ENCODE measurements at places on chromosomes 11 and 22.

DNA sequence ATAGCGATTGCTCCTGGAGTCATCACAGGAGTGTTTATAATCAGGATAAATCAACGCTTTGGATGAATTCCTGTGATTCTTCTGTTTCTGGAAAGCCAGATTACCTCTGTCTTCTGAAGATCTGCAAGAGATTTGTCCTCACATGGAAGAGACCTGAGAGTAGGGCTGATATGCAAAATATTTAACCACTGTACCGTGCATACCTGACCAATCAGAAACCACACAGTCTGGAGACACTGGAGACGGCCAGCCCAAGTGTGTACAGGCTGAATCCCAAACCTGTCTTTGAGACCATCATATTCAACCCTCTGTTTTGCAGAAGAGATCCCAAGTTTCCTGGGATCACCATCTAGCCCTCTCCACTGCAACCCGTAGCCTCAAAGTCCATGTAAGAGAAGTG is 50.4 kb upstream of the WT1 start:
- DNase-seq = no peak

DNA sequence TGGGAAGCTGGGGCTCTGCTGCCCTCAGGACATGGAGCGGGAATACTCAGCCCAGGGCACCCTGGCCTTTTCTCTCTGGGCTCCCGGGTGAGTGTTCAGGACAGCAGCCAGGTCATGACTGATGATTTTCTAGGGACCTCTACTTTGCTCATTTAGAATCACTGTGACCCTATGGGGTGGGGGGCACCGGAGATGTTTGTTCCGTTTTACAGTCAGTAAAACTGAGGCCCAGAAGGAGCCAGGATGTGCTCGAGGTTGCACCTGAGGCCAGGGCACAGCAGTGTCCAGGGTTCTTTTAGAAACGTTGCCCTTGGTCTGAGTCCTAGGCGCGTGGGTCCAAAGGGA is 48.1 kb downstream of the SMIM38 start:
- DNase-seq = no peak

DNA sequence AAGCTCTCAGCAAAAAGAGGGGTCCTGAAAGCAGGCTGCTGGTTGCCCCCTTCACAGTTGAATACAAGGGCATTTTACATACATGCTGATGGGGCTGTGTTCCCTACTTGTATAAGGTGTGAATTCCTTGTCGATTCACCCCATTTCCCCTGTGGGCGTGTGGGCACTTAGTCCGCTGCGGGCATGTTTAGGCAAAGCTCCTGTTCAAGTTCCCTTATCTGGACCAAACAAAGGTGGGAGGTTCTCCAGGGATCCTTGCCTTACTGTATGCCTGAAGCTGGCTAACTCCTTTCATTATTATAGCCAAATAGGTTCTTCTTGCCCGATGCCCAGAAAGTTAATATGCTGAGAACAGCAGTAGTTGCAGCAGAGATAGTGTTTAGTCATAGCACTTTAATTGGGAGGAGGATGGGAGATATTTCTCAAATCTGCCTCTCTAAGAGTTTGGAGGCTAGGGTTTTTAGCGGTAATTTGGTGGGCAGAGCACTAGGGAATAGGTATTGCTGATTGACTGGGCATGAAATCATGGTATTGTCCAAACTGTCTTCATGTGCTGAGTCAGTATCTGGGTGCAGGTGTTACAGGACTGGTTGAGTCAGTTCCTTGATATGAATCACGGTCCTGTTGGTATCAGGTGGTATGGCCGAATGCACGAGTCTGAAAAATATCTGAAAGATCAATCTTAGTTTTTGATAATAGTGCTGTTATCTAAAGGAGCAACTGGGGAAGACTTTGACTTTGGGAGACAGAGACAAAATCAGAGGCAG is 32.7 kb downstream of the METTL15 start:
- DNase-seq = no peak

DNA sequence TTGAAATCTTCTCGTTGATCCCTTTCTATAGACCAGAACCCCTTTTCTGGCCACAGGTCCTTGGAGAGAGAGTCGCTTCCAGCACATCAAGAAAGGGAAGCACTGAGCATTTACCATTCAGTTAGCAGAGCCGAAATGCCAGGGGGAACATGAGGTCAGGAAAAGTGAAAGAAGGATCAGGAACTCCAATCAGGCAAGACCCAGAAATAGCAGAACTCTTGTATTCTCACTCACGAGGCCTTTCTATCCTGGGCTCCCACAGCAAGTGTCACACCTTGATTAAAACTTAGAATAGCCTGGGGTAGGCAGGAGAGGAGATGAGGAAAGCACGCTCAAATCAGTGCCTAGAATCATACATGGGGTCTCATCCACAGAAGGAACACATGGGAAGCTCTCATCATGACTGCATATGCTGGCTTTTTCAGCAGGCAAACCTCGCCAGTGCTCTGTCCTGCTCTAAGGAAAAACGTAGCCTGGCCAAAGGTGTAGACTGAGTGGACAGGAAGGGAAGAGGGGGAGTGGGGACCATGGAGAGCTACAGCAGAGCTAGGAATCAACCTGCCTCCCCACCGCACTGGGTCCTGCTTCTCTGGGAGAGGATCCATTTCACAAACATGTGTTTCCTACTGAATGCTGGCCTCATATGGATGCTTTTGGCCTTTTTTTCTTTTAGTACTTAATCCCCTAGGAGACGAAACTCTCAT is 40.5 kb downstream of the OPCML start:
- no peak for DNase-seq

DNA sequence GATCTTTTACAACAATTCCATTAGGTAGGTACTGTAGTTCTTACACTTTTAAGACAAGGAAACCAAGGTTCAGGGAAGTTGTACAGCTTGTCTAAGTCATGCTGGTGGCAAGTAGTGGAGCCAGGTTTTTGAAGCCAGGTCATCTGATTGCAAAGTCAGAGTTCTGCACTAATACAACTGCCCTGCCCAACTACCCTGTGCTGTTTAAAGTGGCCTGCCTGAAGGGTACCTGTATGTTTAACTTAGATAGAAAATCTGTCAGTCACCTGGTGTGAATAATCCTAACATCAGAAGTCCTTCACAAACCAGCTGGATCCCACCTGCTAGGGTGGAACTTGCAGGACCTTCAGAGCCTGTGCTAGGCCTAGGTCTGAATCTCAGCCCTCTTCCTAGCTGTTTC is 44.2 kb downstream of the ARFGAP2 start:
- DNase-seq = no peak

DNA sequence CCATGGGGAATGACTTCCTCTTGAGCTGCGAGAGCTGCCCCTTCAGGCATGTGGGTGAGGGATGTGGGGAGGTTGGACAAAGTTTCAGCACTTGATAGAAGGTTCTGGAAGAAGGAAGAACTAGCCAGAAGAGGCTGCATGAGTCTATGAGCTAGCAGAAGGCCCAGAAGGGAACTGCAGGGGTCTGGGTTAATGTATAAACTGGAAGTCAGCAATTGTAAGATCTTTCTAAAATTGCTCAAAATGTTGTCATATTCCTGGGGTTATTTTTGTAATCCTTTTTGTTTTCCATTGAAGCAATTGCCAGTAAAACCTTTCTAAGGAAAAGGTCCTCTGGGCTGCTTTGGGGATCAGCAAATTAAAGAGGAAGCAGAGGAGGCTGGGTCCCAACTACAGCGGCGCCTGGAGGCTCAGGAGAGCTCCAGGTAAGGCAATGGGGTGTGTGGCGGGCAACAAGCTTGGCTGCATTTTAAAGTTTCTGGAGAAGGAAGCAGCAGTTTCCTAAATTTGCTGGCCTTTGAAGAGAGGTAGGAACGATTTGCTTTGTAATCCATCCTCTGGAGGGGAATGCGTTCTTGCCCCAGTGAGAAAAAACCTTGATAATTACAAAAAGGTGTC is 29.2 kb downstream of the ADAMTS15 start:
- no peak for DNase-seq

- DNase-seq = no peak
These were observed 50.7 kb downstream of the OTOG start for GRCh38 chr11:17597770-17598169.

DNA sequence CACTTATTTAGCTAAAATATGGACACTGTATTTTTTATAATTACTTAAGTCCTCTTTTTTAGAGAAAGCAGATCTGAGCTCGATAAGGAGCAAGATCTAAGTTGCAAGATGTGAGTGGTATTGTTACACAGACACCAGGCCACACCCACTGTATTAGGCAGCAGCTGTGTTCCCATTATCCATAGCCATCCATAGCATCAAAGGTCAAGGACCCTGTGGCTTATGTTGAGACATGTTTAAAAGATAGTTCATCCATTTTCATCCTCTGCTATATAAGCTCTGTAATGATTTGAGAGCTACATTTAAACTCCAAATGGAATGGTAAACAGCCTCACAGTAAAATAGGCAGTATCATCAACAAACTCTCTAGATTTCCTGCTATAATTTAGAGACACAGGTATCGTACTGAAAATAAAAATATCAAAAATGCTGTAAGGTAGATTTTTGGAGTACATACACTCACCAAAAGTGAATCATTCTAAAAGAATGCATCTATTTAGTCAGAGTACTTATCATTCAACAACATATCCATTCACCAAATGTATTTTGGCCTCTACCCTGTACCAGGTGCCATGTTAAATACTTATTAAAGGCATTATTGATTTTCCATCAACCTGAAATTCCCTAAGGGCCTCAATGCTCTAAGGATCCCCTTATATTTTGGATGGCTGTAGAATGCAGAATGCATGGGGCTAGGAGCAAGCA is 574.0 kb downstream of the LRRC4C start:
- no peak for DNase-seq

DNA sequence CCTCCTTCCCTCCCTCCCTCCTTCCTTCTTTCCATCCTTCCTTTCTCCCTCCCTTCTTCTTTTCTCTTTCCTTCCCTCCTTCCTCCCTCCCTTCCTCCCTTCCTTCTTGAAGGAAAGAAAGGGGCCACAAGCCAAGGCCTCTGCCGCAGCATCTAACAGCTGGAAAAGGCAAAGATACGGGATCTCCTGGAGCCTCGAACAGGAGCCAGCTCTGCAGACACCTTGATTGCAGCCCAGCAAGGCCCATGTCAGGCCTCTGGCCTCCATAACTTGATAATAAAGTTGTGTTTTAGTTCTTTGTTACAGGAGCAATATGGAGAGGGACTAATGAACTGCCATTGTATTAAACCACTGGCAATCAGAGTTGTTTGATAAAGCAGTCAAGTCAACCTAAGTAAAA is 348.9 kb upstream of the B3GAT1 start:
- no peak for DNase-seq

DNA sequence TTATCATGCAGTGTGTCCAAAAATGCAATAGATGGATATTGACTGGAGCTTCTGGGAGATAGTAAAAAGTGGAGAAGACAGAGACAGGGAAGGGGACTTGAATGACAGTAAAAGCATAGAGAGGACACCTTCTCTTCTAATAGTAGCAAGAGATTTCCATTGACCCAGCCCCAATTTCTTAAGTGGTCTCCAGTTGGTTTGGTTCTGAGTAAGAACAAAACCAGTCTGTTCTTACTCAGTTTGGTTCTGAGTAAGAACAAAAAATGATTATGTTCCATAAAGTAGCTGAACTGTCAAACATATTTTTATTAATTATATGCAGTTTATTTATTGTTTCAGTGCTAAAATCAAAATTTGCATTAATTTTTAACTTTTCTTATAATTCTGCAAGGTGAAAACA is 316.8 kb upstream of the MPPED2 start:
- no peak for DNase-seq

GRCh38 chr11:44555031-44555800 is 10.2 kb upstream of the CD82 start:
- DNase-seq = no peak

- DNase-seq = no peak
These were observed 81.9 kb downstream of the PPP2R1B start for GRCh38 chr11:111684251-111684650.

DNA sequence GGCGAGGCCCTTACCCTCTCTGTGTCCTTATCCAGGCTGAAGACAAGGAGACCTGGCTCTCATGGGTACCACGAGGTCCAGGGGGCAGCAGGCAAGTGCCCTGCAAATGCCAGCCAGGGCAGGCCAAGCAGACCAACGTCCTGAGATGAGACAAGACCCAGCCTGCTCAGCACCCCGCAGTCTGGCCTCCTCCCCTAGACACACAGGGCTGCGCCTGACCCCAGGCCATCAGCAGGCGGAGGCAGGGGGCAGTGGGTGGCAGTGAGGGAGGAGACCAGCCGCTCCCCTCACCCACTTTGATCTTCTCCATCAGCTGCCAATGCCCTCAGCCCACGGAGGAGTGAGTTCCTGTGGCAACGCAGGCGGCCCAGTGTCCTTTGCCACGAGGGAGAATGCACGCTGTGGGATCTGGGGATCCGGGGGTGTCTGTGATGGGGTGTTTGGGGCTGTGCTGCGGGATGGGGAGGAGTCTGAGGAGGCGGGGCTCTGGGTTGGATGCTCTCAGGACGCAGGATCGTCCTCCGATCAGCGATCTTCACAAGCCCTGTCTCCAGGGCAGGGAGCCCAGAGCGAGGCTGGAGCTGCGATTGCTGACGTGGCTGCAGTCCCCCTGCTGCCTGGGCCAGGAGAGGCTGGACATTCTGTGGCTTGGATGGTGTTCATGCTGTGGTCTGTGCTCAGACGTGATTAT is 30.5 kb upstream of the PPARA start:
- no peak for DNase-seq

GRCh38 chr11:75872887-75873416 is 57.9 kb downstream of the UVRAG start:
- no peak for DNase-seq

GRCh38 chr22:48806227-48806781 is 1021.4 kb downstream of the BRD1 start:
- no peak for DNase-seq

- no peak for DNase-seq
These were observed at the start of gene ARRB1 for GRCh38 chr11:75351541-75351790. Gene ARRB1 (minus strand): TSS chr11:75351661. CDS start chr11:75351607, 54 bp downstream.

- DNase-seq = no peak
These were observed 23.4 kb upstream of the NECTIN1 start for GRCh38 chr11:119752345-119752871.

DNA sequence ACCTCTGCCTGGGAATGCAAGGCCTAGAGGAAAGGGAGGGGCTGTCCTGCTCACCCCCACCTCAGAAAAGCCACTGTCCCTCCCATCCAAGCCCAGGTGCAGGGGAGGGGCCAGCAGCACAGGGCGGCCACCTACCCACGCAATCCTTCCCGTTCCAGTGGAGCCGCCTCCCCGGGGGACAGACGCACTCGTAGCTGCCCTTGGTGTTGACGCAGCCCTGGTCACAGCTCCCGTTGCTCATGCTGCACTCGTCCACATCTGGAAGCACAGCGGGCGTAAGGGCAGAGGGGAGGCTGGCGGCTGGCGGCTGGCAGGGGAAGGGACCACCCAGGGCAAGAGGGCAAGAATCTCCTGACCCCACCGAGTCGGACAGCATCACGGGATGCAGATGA is 40.3 kb upstream of the TTLL12 start:
- DNase-seq = no peak

DNA sequence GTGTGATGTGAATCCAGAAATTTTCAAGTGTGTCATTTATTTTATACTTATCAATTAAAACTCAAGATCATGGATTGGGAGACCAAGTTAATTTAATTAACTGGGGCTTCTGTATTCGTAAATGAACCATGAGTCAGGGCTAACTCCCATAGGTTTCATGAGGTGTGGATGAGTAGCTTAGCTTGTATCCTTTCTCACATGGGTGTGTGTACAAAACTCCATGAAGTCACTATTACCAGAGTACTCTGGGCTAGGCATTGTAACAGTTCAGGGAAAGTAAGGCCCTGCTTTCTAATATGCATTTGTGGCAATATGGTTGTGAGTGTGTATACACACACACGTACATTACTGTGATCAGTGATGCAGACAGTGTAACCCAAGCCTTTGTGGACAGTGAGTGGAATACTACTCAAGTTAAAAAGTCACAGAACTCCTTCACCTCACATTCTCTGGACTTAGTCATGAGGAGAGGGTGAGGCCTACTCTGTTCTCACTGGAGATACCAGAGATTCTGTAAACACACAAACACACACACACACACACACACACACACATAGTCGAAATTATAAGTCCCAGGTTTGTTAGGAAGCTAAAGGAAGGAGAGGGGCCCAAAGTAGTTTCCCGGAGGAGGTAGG is 3.5 kb downstream of the CNTF start:
- no peak for DNase-seq
